Muscle of arm (tissue), 14 donors: ENCODE measurements at places on chromosomes 4 and X. TPM values are rescaled to one million over a fixed set of nuclear protein-coding genes. Genes with fewer than 3 reads are reported as not detected.

DNA sequence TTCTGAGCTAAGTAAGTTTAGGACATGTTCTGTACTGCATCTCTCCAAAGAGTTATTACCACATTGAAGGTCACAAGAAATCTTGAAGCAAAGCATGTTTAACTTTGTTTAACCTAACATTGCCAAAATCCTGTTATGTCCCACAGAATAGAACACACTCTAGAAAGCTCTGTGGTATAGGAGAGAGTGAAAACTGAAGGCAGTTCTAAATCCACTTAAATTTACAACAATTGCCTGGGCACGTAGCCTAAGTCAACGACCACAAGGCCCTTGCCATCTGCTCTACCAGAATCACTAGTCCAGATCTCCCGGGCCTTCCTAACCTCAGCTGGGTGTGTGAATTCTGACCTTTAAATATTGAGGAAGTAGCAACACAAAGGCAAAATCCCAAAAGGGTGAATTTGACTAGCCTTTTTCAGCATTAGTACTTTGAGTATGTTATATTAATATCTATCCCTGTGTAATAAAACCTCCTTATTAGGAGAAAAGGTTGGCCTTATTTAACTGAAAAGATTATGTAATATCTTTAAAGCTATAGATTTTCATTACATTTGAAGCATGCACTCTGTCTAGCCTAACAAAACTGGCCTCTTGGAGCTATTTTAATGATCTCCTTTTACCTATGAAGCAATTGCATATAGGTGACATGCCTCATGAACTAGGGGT, 4.5 kb upstream of the MAML3 start:
- DNase-seq = no peak

GRCh38 chr4:16893141-16893651, 5.2 kb downstream of the LDB2 start:
- no peak for DNase-seq

DNA sequence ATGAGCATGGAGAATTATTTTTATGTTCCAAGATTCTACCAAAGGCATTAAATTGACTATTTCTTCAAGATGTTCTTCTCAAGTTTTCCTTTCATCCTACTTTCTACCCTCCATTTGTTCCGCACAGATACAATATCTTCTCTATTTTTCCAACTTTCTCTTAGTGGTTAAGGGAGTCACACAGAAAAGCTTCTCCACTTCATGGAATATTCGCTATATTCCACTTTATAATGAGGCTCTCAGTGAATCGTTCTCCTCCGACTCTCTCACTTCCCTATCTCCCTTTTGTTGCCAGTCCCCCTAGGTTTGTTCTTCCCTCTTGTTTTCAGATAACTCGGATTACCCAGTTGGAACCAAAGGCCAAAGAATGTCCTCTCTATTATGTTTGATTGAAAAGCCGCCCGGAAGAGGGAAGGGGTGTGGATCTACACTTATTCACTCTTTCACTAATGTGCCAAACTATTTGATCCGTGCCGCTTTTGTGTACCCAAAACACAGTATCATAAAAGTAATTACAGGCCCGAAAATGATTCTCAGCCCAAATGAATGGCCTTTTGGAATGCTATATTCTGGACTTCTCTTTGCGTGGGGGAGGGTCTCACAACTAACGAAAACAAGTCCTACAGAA, 1.2 kb downstream of the SH3D19 start:
- peak; percentile 29 for DNase-seq

DNA sequence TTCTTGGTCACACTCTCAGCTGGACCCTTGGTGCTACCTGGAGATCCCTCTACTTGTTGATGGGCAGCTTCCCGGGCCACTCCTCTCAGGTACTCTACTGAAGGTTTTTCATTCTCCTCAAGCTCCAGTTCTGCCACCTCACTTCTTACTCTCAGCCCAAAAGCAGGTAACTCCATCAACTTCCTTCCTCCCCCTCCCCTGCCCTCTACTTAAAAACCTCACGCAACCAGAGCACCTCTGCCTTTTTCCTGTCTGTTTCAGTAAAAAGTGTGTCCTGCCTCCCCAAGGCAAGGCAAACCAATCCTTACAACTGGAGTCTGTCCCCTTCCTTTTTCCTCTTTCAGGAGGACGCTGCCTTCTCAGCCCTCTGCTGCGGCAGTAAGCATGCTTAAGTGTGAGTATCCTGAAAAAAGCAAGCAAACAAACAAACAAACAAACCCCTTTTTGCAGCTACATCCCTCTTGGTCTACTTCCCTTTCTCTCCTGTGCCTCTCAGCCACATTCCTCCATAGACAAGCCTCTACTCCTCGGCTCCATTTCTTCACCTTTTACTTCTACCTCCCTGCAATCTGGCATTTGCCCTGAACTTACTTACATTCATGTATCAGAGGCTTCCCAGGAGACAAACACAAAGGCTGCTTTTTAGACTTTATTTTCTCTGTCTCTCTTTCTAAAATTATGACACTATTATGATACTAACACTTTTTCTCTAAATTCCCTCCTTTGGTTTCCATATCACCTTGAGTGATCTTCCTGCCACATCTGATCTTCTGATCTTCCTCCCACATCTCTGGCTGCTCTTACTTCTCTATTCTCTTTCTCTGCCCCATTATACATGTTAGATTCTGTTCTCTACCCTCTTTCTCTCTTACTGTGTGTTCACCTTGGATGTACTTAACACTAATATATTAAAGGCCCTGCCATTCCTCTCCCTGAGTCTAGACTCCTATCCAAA, 5.4 kb downstream of the ALPK1 start:
- no peak for DNase-seq

Gene UGT2B28
- polyA plus RNA-seq = not detected

Gene TMEM154
- polyA plus RNA-seq = 0.93 TPM

DNA sequence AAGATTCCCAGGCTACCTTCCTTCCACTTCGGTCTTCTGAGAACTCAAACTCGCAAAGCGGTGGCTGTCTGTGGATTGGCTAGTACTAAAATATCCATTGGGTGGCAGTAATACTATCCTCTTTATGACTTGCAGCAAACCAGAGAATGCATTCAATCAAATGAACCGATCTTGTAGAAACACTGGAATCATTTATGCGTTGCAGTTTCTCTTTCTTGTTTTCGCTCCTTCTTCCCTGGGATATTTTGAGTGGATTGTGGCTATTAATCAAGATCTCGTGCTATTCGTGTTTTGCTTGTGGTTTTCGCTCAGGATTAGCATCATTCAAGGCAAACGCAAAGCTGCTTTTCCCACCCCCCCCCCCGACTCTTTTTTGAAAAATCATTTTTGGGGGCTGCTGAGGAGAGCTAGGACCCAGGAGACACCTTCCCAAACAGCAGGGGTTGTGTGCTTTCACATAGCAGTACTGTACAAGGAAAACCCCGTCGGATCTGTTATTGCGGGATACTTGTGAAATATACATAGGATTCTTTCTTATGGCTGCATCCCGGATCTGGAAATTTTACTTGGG, at the start of gene IL1RAPL1:
Gene IL1RAPL1 (plus strand): TSS at position 466 of the 571 bp plus-strand sequence.
- DNase-seq = peak; percentile 61

Gene F9
- not detected for polyA plus RNA-seq

DNA sequence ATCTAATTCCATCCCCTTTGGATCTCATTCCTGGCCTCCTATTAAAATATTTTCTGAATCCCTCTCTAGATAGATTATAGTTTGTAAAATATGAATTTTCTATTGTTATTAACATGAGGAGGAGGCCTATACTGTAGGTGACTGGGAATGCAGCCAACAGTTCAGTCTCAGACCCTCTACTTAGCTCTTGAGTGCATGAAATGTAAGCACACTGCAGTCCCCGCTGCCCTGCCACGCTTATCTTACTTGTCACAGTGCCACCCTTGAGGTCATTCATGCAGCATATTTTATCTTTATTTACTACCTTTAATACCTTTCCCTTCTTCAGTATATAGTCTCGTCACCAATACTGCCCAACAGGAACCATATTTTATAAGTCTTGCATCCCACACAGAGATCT, 151.0 kb downstream of the CAMK2D start:
- DNase-seq = no peak

DNA sequence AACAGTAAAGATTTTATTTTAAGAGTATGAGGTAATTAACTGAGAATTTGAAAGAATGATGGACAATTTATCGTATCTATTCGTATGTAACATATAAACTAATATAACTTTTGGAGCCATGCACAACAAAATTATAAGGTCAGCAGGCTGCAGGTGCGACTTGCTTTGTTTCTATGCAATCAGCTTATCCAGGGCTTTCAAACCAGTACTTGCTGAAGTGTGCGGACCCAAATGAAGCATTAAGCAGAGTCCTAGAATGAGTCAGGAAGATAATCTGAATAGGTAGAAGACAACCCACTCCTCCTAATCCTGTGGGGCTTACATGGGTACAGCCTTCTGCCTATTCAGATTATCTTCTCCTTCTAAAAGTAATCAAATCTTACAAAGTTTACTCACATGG, 2.1 kb downstream of the NSD2 start:
- no peak for DNase-seq

- no peak for DNase-seq
Measured at GRCh38 chr4:56540826-56541225, 35.2 kb downstream of the ARL9 start.

DNA sequence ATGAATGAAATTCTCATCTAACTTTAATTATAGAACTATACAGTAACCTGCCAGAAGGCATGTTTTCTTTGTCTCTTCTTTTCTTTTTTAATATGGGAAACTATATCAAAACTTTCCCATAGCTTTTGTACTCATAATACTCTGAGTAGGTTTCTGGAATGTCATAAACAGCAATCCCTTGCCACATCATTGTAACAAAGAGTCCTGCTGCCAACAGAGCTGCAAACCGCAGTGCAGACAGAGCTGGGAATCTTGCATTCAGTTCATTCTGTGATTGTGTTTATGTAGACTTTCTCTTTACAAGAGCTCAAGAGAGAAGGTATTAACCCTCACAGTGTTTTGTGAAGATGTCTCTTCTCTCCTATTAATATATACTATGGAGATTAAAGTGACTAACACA, 304.4 kb upstream of the SLIT2 start:
- DNase-seq = no peak

DNA sequence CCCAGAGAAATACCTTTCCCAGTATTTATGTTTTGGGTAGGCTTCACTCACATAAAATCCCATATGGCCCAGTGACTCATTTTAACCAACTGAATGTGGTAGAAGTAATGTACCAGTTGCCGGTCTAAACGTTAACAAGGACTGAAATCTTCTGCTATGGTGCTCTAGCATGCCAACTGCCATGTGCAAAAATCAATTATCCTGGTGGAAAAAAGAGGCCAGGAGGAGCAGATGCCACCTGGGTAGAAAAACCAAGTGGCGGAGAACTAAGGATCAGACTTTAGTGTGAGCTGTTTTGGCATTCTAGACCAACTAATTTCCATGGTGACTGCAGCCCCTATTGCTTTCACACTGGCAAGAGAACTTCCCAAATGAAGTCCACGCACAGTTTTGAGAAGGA, 1660.7 kb upstream of the ADGRL3 start:
- DNase-seq = no peak

GRCh38 chrX:152641996-152642395, 4.3 kb downstream of the GABRQ start:
- DNase-seq = no peak

DNA sequence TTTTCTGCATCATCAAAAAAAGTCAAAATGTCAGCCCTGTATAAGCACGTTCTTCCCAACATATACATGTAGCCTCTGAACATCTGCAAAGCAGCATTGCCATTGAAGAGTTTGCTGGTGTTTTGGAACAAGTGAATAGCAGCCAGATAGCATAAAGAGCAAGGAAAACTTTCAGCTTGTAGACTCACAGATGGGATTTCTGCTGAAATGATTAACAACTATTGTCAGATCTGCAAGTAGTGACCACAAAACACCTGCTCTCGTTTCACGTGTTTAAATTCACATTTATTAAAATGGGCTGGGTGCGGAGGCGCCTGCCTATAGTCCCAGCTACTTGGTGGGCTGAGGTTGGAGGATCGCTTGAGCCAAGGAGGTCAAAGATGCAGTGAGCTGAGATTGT, 123.7 kb downstream of the SPRY1 start:
- peak; percentile 75 for DNase-seq

Gene UGT8
- polyA plus RNA-seq = 0.31 TPM

Gene TCP11X2
- not detected for polyA plus RNA-seq

Gene ADH4
- polyA plus RNA-seq = not detected
